ENCODE measurements at places on chromosomes 5 and 9.

GRCh38 chr5:90528601-90529193 is 687 bp downstream of the LYSMD3 start:
- peak; percentile 50 for DNase-seq

DNA sequence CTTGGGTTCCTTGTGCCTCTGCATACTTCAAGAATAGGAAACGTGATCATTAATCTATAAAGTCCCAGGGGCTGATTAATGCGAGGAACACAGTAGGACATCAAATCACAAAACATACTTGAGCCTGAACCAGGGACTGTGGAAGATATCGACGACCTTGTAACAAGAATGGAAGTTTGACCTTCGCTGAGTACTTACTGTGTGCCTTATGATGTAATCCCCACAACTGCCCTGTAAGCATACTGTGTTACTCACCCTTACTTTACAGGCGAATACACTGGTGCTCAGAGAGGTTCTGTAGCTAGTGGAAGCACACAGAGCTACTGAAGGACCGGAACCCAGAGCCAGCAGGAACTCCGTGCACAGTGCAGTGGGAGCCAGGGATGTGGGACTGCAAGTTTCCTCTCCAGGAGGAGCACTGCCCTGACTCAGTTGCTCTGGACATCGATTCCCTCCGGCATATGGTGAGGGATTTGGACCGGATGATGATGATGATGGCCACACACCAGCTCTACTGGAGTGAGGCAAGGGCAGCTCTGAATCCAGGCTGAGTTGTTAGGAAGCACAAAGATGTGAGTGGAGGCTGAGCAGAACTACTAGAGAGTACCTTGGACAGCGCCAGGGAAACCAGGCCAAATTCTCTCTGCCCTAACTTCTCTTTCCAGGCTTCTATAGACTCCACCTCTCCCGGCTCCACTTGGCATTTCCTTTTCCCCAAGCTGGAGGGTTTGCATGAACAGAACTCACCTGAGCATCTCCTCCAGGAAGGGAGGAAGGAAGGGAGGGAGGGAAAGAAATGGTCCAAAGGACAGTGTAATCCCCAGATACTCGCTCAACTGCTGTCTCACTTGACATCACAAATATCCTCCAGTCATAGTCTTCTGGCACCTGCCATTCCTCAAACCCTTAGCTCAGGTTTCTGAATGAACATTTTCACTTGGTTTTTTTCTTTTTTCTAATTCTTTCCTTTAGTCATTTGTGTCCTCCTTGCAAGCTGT is 1.5 kb upstream of the GABBR2 start:
- peak; percentile 56 for DNase-seq

GRCh38 chr9:127202461-127203169 is 62.0 kb upstream of the GARNL3 start:
- no peak for DNase-seq

DNA sequence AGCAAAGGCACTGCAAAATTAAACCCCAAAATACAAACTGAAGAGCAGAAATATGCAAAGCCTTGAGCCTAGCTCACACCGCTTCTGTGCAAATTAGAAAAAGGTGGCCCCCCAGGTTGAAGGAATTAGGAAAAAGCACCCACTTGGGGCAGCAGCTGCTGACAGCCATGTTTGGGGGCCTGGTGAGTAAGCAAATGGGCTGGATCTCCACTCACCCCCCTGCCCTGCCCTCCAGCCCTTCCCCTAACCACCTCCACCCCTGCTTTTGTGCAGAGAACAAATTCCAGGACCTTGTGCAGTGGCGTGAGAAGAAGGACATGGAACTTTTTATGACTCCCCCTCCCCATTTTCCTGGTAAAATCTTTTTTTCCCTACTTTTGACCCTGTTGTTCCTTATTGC is 92.0 kb upstream of the DNAH5 start:
- DNase-seq: no peak

- DNase-seq: no peak
Measured at GRCh38 chr9:35683323-35683722, 6.4 kb downstream of the TPM2 start.

DNA sequence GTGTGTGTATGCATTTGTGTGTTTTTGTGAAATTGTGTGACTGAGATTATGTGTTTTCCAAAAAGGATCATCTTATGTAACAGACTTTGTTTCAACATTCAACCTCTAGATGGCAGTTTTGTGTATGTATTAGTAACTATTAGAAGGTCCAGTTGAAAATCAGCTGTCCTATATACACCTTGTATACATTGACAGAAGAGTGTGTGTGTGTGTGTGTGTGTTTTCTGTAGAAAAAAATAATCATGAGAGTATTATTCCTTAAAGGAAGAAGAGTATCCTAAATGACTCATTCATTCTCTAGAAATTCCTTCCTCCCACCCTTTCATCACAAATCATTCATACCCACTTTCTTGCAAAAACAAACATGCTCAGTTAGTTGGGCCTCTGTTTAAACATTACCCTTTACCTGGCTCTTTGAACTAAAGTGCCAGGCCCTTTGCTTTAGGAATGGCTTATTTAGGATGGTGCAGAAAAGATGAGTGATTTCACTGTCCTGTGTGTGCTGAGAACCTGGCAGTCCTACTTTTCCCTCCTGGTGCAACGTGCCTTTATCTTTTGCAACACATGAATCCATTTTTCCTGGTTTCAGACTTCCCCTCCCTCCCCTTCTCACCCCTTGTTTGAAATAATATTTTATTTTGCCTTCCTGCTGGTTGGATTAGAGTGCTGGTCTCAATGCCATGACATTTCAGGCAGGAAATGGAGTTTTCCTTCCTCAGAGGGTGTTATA is 152.2 kb downstream of the ARHGAP26 start:
- no peak for DNase-seq

All from hindlimb muscle (tissue), 1 donor.